ENCODE measurements at places on chromosomes 2 and 18.

DNA sequence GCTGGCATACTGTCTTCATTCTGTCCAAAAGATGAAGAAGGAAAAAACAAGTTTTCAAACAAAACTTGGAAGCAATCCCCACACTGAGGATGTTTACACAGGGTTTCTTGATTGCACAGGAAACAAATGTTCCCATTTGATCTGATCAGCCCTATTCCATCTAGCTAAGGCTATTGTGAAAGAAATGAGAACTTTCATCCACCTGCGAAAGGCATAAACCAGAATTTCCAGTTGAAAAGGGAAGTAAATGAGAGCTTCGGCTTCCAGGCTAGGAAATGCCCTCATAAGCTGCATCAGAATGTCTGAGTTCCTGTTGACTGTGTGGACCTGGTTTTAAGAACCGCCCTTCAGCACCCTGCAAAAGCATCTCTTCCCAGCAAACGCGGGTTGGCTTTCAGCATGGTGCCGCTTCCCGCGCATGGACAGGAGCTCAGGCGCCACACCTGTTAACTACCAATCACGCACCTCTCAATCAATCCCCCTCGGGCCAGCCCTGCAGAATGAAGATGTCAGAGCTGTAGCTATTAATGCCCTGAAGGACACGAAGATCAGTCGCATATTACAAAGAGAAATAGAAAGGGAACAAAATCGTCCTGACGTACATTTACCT, 850.4 kb downstream of the GALR1 start:
- DNase-seq: no peak

DNA sequence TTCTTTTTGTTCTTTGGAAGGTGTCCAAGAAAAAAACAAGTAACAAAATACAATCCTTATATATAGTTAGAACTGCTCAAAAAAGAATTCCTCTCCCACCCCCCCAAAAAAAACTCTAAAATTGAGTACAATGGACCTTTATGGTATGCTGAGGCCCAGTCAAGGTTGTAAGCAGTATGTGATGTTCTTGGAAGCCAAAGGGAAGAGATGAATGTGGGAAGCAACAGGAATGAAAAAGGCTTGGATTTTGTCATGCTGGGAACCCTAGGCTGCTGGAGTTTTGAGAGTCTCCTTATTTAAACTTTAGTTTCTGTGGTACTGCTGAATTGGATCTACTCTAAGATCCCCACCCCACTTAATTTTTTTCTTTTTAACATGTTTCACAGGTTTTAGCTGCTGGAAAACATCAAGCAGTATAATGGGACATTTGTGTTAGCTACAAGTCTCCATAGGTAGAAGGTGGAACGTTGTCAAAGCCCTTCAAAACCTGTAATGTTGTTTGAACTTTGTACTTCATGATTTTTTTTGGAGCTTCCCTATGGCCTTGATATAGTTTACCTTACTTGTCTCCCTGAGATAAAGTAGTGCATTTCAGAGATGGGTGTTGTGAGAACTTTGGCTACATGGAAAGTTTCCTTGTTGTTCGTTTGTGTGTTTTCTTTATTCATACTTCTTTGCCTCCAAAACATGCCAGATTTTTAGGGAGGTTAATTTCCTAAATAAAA, 57.7 kb downstream of the PHLPP1 start:
- DNase-seq: no peak

- DNase-seq: no peak
Observed at GRCh38 chr2:31877008-31877407, 133.8 kb downstream of the MEMO1 start.

DNA sequence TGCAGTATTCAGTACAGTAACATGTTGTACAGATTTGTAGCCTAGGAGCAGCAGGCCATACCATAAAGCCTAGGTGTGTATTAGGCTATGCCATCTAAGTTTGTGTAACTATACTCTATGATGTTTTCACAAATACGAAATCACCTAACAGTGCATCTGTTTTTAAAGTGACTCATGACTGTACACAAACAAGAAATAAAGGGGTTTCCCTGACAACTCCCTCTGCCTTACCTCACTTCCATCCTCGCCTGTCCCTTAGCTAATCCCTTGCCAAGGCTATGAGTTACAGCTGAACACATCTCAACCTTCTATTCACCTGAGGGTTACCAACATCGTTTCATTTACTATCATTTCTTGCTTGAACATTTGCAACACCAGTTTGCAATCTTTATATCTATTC, 78.6 kb upstream of the RPRM start:
- no peak for DNase-seq

DNA sequence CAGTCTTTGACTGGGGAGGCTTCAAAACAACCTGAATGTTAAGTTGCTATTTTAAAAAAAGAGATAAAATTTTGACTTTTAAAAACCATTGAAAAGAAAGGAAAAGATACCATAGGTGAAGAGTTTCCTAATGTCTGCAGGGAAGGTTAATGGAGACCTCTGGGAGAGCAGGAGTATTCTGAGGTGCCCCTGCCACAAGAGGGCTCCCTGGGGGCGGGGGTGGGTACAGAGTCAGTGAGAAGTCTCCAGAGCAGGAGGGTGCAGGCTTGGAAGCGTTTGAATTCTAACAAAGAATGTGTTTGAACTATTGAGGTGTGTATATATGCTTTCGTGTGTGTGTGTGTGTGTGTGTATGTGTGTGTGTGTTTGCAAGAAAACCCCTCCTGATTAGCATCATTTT, 46.7 kb upstream of the ST6GAL2 start:
- DNase-seq: no peak

GRCh38 chr18:46167971-46168370, 63.8 kb downstream of the HAUS1 start:
- DNase-seq: no peak

GRCh38 chr2:178767094-178768060, 39.8 kb downstream of the TTN start:
- no peak for DNase-seq

- no peak for DNase-seq
Observed at GRCh38 chr2:224209555-224210285, 170.6 kb upstream of the SERPINE2 start.

DNA sequence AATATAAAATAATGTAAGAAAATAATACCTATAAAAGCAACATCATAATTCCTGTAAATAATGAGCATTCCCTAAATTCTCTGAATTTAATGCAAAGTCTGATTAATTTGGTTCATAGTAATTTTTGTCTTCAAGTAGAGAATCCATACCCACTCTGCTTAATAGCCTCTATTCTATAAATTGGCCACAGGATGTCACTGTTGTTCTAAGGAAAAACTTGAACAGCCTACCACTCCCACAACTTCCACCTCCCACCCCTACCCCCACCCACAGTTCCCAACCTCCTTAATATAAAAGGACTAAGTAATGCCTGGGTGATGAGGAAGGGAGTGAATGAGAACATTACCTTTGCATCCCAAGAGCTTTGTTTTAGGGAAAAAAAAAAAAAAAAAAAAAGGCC, 27.2 kb upstream of the BBS5 start:
- no peak for DNase-seq

DNA sequence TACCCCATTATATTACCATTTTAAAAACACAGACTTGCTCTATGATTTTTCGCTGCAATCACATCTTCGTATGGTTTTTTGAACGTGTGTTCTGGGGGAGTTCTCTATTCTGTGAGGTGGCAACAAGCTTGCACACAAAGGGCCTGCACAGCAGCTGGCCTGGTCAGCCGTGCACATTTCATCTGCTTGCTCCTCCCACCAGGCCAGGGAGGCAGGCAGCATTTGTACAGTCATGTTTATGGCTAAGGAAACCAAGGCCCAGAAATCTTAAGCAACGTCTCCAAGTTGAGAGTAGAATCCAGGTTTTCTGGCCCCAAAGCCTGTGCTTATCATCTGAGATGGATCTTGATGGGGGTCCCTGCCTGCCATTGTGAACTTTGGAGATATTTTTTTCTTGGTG, 106.4 kb upstream of the SMIM21 start:
- DNase-seq: no peak

DNA sequence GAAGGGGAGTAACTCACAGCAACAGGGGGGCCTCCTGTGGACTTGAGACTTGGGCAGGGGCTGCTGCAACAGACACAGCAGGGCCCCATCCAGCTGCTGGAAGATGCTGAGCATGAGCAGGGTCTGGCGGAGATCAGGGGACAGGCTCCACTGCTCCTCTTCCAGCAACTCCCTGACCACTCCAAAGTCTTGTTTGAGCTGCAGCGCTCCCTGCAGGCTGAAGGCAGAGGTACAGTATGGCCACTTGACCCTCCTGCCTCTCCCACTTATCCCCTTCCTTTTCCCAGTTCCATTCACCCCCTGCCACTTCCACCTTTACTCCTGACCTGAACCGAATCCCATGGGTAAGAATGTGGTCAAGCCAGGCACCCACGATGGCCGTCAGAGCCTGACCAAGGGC, 2.4 kb upstream of the MRPL53 start:
- no peak for DNase-seq

GRCh38 chr2:238761868-238762267, 86.0 kb upstream of the TWIST2 start:
- no peak for DNase-seq

DNA sequence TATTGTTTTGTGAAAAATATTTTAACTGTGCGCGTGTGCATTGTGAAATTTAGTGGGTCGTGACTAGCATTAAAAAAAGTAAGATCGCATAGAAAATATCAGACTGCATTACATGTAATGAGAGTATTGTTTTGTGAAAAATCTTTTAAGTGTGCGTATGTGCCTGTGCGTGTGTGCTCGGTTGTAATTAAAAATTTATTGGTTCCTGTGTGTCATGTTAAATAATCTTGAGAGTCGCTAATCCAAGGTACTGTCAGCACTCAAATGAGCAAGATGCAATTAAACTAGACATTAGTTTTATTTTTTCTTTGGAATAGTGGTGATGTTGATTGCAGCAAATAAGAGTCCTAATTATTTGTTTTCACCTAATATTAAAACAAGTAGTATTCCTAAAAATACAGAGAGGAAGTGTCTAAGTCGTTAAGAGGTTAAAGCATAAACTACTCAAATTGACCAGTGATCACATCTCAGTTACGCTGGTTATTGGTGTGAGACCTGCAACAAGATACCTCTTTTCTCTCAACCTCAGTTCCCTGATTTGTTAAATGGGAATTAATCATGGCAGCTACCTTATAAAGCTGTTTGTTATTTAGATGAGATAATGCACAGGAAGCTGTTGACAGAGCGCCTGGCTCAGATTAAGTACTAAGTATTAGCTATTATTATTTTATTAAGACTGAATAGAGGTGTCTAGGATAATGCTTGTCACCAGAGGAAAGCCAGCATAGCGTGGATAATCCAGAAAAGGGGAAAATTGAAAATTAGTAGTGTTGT, 1.9 kb downstream of the ZDBF2 start:
- no peak for DNase-seq

DNA sequence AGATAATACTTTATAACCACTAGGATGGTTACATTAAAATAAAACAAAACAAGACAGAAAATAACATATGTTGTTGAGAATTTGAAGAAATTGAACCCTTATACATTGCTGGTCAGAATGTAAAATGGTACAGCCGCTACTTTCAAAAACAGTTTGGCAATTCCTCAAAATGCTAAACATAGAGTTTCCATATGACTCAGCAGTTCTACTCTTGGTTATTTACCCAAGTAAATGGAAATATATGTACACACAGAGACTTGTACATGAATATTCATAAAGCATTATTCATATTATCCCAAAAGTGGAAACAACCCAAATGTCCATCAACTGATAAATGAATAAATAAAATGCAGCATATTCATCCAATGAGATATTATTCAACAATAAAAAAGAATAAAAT, 92.5 kb upstream of the LRATD1 start:
- no peak for DNase-seq

DNA sequence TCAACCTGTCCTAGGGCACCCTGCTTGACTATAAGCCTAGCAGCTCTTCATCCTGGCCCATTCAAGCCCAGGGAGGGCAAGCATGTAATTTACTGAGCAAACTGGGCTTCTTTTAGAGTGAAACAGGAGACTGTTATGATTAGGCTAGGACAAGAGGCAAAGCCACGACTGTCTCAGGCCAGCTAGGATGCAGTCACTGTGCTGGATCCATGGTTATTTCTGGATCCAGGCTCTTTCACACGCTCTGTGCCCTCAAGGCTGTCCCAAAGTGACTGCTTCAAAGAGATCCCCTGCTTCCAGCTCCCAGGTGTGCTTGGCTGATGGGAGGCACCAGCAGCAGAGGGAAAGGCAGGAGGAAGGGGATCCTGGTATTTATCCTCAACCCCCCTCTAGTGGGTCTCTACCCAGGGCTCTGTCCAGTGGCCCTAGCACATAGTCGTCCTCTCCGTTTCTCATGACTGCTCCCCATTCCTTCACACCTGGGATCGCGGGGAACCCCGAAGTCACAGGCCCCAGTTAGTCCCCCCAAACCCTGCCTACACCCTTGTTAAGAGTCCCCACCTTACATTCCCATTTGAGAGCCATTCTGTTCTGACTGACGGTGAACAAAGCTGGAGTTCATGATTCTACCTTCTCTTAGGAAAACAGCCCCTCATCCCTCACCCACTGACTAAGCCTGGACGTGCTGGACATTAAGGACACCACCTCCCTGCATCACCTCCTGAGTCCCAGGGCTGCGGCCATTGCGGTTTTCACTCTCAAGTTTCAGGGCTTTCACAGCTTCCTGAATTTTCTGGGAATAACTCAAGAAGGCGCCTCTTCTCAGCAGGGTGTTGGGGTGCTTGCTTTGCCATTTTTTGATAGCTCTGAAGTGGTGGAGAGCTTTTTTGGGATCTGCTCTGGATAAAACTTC, 63.2 kb downstream of the POLR1A start:
- no peak for DNase-seq

Measured in stimulated activated CD4-positive, alpha-beta T cell treated with anti-CD3 and anti-CD28 coated beads, Interleukin-4, amount 100 ng/mL, for 48 hours (primary cell).